ENCODE measurements at places on chromosomes 12 and 14.
A peak's percentile ranks its signal among the peaks of the same experiment; 100 is the strongest.

GRCh38 chr14:55600784-55601561 lies 21.0 kb downstream of the KTN1 start:
- DNase-seq = no peak

GRCh38 chr12:92695577-92695976 lies 7.2 kb upstream of the PLEKHG7 start:
- DNase-seq = no peak

GRCh38 chr12:42992826-42993225 lies 403.3 kb upstream of the PRICKLE1 start:
- DNase-seq = no peak

DNA sequence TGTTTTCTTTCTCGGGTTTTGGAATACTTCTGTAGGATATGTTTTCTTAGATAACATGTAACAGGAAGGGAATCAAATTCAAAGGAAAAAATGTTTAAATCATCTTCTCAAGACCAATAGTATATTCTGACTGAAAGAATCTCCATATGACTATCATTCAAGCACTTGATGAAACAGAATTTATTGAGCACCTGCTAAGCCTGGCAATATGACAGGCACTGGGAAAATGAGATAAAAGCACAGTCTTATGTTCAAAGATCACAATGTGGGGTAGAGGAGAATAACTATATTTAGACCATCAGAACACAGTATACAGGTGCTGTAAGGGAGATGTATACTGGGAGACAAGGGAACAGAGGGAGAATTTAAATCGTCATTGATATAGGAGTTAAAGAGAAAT lies 19.1 kb upstream of the TMEM30B start:
- DNase-seq = no peak

- DNase-seq = no peak
Observed at GRCh38 chr14:73489481-73490175, 1.1 kb upstream of the RIOX1 start.

- no peak for DNase-seq
Observed at GRCh38 chr12:44441155-44441554, 435.0 kb downstream of the NELL2 start.

DNA sequence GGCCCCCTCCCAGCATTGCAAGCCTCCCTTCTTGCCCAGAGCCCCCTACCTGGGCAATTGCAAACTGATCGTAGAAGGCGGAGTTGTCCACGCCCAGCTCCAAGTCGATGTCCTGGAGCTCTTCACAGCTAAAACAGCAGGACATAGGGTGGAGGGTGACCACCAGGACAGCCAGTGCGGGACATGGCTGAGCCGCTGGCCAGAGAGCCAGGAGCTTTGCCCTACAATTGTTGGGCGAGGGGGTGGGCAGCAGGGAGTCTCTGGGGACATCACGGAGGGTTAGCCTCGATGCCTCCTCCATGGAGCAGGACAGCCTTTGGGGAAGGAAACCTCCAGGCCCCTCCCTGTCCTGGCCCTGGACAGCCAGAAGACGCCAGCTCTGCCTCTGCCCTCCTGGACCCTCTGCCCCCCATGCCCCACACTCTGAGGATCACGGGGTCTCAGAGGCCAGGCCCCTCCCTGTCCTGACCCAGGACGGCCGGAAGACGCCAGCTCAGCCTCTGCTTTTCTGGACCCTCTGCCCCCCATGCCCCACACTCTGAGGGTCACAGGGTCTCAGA lies 9.4 kb downstream of the TMEM179 start:
- no peak for DNase-seq

- peak; percentile 68 for DNase-seq
Observed at GRCh38 chr12:9647825-9648700, 21.4 kb upstream of the CLEC2D start.

- DNase-seq = no peak
Observed at GRCh38 chr12:66596199-66596598, 82.7 kb downstream of the GRIP1 start.

DNA sequence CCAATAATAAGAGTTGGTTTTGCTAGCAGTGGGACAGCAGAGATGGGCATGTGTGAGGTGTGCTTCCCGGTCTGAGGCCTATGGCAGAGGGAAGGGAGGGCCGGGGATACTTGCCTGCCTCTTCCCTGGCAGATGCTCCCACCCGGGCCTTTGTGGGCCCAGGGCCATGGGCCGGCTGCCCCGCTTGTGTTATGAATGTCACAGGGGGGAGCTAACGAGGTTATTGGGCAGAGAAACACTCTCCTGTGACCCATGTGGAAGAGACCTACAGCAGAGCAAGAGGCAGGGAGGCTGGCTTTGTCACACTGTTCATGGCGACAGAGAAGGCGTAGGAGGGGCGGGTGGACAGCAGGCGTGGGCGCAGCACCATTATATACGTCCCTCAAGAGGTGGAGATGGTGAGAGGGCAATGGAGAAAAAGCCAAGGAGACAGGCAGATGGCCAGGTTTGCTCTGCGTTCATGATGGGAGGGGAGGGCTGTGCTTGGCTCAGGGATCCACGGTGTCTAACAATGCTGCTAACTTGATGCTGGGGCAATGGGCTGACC lies 13.3 kb downstream of the CCND2 start:
- no peak for DNase-seq

- no peak for DNase-seq
Observed at GRCh38 chr12:1670358-1671268, 20.3 kb upstream of the ADIPOR2 start.

All from tibial nerve (tissue), 4 donors.